Umbilical cord (tissue), 2 donors: ENCODE measurements at places on chromosomes 4 and X.

DNA sequence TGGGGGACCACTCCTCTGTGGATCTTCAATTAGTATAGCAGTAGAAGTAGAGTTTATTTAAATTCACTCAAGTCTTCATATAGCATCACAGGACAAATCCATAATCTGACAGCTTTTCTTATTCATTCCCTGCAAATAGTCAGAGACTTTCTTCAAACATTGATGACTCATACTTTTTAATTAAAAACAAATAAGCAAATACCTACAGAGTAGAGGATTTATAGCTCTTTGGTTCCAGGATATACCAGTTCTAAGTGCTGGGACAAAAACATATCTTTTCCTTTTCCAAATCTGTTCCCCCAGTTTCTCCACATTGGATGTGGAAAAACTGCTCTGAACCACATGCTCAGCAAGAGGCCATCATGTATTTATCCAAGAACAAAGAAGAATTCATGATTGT is 24.1 kb downstream of the EMCN start:
- DNase-seq = no peak

- DNase-seq = no peak
Measured at GRCh38 chr4:73577371-73577770, 42.9 kb downstream of the RASSF6 start.

DNA sequence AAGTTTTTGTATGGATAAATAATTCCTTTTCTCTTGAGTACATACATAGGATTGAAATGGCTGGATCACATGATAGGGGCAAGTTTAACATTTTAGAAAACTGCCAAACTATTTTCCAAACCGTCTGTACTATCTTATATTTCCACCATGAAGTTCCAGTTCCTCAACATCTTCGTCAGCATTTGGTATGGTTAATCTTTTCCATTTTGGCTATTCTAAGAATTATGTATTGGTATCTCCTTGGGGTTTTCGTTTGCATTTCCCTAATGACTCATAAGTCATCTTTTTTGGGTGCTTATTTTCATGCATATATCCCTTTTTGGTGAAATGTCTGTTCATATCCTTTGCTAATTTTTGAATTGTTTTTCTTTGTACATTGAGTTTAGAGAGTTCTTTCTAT is 227.7 kb downstream of the DLG3 start:
- no peak for DNase-seq

DNA sequence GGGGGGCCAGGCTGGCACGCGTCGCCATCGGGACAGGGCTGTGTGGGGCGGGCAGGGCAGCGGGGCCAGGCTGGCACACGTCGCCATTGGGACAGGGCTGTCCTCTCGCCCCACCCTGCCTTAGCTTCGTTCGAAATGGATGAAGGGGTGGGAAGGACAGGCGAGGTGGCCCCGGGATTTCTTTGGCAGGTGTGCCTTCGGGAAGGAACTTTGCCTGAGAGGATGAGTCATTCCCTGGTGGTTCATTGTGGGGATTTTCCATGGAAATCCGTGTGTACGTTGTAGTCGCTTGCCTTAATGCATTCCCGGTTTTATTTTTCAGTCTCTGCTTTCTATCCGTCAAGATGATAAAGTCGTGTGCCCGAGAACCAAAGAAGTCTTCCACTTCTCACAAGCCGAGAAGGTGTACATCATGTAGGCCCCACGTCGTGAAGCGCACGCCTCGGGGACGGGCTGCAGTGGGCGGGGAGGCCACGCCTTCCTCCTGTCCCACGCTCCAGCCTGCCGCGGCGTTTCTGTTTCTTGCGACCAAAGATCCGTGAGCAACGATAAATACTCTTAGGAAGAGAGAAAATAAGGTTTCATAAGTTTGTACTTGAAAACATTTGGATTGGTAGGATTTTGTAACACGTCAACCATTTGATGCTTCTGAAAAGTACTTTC is 8.1 kb upstream of the UVSSA start:
- DNase-seq = no peak

DNA sequence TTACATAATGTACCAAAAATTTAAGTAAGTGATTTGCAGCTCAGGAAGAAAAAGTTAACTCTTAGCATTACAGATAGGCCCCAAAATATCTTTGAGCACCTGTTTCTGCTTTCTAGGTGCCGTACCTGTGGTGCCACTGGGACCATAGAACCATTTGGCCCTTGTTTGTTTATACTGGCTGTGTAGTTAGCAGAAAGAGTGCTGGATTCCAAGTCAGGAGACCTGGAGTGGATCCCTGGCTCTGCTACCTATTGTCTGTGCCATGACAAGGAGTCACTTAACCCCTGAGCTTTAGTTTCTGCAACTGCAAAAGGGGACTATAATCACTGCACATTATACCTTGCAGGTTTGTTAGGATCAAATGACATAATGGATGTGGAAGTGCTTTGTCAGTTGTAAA is 137.8 kb upstream of the GPR101 start:
- DNase-seq = no peak

- no peak for DNase-seq
Measured at GRCh38 chrX:53316860-53317237, 35.5 kb upstream of the IQSEC2 start.

- DNase-seq = no peak
Measured at GRCh38 chrX:106050054-106050453, 11.5 kb upstream of the SERPINA7 start.

GRCh38 chr4:13455411-13455810 is 28.7 kb downstream of the RAB28 start:
- no peak for DNase-seq

GRCh38 chrX:71616672-71617529 is 1.4 kb downstream of the CXCR3 start:
- no peak for DNase-seq
